T-helper 22 cell (primary cell): ENCODE measurements at places on chromosomes 4 and X.

DNA sequence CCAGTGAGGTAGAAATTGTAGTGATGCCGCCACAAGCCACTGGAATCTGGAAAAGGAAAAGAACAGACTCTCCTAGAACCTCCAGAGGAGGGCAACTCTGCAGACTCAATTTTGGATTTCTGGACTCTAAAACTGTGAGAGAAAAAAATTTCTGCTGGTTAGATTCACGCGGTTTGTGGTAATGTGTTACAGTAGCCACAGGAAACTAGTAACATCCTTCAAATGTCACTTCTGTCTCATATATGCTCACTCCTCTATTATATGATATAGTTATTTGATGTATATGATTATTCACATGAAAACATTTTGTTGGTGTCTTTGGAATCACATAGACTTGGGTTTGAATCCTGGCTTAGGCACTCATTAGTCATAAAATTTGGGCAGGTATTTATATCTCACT is 18.8 kb downstream of the LDOC1 start:
- no peak for DNase-seq

GRCh38 chrX:131322651-131323050 is 33.5 kb upstream of the IGSF1 start:
- no peak for DNase-seq

GRCh38 chr4:6328526-6328925 is 58.9 kb downstream of the WFS1 start:
- DNase-seq = no peak

- no peak for DNase-seq
Measured at GRCh38 chr4:47065051-47065481, 33.7 kb downstream of the GABRB1 start.

GRCh38 chr4:165553221-165553810 is 174.5 kb downstream of the CPE start:
- DNase-seq = no peak

DNA sequence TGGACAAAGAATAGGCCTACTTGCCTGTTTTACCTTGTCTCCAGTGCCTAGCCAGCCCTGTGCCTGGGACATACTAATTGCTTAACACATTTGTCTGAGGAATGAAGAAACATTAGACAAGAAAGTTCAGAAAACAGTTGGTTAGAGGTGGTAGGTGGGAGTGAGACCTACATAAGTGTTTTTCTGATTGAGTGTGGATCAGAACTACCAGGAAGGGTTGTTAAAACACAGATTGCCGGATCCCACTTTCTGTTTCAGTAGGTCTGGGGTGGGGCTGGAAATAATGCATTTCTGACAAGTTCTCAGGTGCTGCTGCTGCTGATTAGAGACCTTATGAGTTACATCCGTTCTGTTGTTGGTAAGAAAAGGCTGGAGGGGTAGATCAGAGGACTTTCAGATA is 5.7 kb upstream of the JADE1 start:
- no peak for DNase-seq

DNA sequence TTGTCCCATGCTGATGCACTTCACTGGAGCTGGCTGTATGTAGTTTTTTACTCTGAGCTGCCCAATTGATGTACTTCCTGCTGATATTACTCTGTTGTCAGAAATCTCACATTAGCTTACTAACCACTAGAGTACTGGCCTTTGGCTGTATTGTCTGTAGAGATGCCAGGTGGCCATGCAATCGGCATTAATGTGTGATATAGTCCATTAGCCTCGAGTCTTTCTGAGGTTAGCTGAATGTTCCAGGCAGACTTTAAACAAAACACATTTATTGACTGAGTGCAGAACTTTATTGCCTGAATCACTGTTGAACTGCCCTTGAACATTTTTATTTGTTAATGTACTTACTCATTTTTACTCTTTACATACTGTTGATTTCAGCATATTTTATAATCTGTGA is 335.2 kb downstream of the PCDH10 start:
- no peak for DNase-seq

DNA sequence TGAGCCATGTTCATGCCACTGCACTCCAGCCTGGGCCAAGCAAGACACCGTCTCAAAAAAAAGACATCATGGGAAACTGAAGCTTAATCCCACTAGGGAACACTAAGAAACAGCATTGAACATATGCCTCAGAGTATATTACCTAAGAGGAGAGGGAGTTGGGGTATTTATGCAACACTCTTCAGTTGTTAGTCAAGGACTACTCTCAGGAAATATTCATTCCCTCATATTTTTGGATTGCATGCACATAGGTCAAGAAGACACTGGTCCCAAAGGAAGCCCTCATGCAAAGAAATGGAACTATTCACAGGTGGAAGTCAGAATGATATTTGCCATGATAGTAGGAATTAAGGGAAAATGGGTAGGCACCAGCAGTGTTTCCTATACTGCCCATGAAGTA is 22.8 kb upstream of the PAPSS1 start:
- no peak for DNase-seq

DNA sequence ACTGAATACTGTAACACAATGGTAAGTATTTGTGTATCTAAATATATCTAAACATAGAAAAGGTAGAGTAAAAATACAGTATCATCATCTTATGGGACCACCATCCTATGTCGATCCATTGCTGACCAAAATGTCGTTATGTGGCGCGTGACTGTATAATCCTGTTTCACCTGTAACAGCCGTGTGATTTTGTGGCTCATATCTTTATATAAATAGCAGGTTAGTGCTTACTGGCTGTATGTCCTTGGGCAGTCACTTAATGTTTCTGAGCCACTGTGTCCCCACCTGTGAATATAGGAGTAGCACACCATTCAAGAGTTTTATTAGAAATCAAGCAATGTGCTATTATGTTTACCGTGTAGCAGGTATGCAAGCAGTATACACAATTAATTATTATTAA is 226.2 kb upstream of the FAT1 start:
- DNase-seq = no peak

- DNase-seq = no peak
Measured at GRCh38 chr4:69860052-69860451, at the start of gene SULT1E1. Gene SULT1E1 (minus strand): TSS chr4:69860145. CDS start chr4:69857644, 2,501 bp downstream.

DNA sequence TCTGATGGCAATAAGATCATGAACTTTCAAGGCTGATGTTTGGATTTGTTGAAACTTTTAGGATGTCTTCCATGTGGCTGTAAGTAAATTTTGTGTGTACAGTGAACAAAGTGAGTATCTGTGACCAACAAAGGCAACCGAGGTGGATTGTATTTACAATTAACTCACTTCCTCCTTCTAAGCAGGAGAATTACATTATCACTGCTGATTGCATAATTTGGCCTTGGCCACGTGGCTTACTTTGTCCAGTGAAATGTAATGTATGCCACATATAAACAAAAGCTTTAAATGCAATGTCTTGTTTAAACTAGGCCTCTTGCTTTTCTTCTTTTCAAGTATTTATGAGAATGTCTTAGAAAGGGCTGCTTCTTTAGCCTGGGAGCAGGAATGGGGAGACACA is 66.3 kb upstream of the MAD2L1 start:
- no peak for DNase-seq

DNA sequence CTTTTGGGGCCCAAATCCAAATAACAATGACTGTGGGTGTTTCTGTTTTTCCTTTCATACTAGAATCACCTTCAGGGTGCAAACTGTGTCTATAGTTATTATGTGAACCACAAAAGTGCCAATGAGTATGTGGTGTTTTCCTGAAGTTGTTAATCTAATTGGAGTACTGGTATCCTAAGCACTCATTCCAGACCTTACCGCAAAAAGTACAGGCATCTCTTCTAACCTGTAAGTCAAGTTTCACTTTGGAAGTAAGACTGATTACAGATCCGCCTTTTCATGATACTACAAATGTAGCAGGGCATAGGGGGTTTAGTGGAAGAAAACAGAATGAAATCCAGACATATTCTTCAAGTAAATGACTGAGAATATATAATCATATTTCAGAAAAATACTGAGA is 16.1 kb downstream of the COQ2 start:
- no peak for DNase-seq

DNA sequence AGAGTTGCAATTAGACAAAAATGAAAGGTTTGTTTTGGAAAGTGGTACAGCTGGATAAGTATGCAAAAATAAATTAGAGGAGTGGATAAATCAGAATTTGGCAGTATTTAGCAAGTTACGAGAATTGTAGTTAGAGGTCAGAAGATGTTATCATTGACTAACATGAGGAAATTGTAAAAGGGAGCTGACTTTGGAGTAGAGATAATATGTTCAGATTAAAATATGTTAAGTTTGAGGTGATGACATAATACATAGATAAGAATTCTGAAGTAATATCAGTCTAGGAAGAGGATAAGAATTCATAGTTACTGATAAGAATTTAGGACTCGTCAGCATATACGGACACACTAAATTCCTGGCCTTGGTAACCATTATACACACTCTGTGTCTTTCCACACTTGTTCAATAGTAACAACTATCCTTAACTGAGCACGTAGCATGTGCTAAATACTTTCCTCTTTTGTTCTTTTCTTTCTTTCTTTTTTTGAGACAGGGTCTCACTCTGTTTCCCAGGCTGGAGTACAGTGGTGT is 4.1 kb upstream of the EPGN start:
- no peak for DNase-seq

GRCh38 chrX:138191998-138192397 is 519.5 kb downstream of the FGF13 start:
- no peak for DNase-seq

GRCh38 chr4:157994863-157995262 is 178.0 kb downstream of the GASK1B start:
- no peak for DNase-seq

DNA sequence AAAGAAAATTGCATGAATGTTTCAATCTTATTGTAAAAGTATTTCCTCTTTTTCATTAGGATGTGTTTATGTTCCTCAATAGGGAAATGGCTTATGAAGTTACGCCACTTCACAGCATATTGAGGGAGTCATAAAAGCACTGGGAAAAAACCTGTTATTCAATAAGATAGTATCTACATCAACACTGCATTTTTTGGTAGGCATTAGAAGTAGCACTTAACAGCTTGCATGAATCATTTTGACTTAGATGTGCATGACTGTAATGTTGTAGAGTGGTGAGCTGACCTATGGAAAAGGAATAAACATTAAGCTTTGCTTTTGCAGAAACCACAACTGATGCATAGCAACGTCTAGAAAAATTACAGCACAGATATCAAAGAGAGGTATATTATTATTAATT is 111.2 kb upstream of the GRXCR1 start:
- no peak for DNase-seq

GRCh38 chr4:162661913-162662312 is 498.1 kb upstream of the FSTL5 start:
- DNase-seq = no peak

GRCh38 chrX:49214996-49215526 is 15.1 kb upstream of the SYP start:
- no peak for DNase-seq

GRCh38 chr4:177255359-177255758 is 54.3 kb upstream of the NEIL3 start:
- no peak for DNase-seq

DNA sequence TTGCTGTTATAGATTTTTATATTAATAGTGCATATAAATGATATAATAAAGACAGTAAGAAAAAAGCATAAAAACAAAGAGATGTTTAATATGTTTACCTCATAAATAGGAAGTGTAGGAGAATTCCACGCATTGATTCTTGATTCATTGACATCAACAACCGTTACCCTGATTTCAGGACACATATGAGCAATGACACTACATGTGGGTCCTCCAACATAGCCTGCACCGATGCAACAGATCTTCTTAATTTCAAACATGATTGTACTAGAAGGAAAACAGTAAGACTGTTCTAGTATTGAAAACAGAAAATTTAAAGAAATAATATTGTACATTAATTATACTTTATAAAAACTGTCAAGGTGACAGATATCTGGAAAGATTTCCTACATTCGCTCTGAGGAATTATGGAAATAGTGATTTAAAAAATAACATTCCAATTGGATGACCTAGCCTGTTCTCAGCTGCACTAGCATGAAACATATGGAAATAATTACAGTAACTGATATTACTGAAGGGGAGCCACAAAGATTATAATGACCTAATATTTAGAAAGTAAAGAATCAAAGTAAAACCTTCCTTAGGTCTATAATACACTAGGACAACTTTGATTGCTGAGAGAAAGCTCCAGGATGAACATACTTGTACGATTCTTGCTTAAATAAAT is 5.9 kb downstream of the UGDH start:
- no peak for DNase-seq

DNA sequence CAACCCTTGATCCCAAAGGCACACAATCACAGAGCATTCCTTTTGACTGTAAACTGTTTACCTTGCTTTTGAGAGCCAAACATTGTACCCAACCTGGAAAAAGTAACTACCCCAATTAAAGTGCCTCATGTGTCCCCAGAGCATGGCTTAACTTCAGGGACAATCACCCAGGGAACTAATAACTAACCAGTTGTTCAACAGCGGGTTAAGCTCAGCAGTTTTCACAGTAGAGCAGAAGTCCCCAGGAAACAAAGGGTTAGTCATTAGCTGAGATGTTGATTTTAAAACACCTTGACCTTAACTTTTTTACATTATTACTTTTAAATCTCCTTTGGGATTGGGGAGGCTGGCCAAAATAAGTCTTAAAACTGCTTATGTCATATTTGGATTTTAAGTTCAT is 94.8 kb downstream of the RELL1 start:
- DNase-seq = no peak

DNA sequence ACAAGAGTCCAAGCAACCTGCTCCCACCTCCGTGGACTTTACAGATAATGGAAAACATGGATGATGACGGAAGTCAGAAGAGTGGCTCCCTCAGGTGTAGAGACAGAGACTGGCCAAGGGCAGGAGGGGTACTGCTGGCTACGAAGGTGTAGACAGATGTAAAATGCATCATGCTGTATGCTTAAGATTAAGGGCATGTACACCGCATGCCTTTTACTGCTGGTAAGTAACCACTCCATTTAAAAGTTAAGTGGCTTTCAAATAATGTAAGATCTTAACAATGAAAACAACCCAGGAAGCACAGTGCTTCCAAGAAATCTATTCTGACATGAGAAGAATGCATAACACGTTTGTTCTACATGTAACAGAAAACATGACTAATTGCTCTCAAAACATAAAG is 76.9 kb upstream of the FAM9B start:
- no peak for DNase-seq

GRCh38 chr4:123133397-123134050 is 211.1 kb upstream of the NUDT6 start:
- DNase-seq = no peak

- peak; percentile 42 for DNase-seq
Measured at GRCh38 chrX:115898382-115899001, 272.1 kb upstream of the AGTR2 start.

GRCh38 chrX:39848243-39848642 is 249.5 kb downstream of the BCOR start:
- DNase-seq = no peak

DNA sequence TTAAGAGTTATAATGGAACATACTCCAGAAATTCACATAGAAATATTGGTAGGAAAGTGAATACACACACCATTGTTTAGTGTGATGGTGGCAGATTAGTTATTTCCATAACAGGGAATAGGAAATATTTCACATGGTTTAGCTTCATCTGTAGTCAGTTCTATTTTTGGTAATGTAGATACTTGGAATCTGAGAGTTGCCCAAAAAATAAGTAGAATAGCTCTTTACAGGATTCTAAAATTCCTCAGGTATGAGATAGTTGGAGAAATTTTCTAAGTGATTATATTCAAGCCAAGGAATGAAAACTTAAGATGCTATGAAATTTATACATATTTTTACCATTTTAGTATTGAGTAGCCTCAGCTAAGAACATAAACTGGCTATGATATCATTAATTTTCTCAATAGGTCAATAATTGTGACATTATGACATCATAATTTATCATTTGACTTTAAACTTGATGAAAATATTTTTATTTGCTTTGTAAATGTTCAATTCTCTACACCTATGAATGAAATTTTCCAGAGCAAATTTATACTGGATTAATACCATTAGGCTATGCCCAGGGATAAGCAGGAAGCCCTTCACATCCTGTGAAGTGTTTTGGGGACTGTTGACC is 35.8 kb downstream of the CPEB2 start:
- no peak for DNase-seq
